CD4-positive, alpha-beta T cell (primary cell): ENCODE measurements at places on chromosomes 3 and 15.

DNA sequence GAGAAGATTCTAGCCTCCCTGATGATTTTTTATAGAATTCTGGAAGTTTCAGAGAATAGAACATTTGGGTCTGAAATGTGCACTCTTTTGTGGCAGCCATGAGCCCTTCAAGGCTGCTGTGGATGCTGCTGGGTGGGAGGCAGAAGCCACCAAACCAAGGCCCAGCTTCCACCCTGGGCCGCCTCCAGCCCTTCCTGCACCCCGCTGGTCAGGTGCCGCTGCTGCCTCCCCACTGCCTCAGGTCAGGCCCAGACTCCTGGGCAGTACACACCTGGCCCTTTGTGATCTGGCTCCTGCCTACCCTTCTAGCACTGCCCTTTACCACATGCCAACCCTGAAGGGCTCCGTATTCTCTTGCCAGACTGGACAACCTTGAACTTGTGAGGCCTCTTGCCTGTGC is 28.3 kb downstream of the PPCDC start:
- DNase-seq: no peak

DNA sequence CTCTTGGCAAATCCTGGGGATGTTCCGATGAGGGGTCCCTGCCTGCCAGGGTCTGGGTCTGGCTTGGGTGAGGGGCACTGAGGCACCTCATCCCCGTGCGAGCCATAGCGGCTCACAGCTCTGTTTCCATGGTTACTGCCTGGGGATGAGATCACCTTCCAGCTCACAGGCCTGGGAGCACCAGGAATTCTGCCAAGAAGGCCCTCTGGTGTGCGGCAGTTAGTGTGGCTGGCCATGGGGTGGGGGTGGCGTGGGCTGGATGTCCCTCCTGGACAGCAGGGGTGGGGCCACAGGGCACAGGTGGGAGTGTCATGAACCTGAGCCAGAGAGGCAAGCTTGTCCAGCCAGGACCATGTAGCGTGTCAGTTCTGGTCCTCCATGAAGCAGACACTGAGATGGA is 22.1 kb upstream of the PRR23E start:
- no peak for DNase-seq

- no peak for DNase-seq
These were observed 221.8 kb downstream of the TPRG1 start for GRCh38 chr3:189393598-189393997.

DNA sequence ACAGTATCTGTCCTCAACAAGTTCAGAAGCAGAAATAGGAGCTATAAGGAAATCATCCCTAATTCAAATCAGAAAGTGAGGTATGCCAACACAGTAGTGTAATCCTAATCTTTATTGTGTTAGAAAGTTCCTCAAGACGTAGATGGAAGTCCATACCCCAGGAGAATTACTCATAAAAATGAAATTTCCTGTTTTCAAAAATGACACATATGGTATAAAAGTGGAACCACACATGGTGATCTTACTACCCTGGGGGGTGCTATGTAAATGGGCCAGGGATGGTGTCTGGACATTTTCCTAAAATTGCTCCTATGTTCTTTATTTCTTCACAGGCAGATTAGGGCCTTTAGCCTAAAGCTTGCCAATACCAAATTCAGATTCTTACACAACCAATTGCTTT is 204.1 kb downstream of the ARRDC4 start:
- no peak for DNase-seq

DNA sequence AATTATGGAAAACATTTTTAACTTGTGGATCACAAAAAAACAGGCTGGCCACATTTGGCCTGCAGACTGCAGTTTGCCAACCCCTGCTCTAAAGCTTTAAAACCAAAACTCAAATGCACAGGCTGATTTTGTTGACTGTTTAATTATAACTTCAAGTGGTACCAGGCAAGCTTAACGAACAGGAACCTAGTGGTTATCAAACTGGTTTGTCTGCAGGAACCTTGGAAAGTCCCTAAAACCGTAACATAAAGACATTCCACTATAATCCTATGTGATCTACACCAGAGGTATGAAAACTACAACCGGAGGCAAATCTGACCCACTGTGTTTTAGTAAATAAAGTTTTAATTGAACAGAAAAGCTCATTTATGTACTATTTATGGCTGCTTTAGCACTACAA is 52.4 kb downstream of the TBL1XR1 start:
- no peak for DNase-seq

GRCh38 chr3:26799679-26800317 is 177.2 kb downstream of the LRRC3B start:
- no peak for DNase-seq

GRCh38 chr3:10119376-10119775 is 3.9 kb downstream of the BRK1 start:
- DNase-seq: no peak

DNA sequence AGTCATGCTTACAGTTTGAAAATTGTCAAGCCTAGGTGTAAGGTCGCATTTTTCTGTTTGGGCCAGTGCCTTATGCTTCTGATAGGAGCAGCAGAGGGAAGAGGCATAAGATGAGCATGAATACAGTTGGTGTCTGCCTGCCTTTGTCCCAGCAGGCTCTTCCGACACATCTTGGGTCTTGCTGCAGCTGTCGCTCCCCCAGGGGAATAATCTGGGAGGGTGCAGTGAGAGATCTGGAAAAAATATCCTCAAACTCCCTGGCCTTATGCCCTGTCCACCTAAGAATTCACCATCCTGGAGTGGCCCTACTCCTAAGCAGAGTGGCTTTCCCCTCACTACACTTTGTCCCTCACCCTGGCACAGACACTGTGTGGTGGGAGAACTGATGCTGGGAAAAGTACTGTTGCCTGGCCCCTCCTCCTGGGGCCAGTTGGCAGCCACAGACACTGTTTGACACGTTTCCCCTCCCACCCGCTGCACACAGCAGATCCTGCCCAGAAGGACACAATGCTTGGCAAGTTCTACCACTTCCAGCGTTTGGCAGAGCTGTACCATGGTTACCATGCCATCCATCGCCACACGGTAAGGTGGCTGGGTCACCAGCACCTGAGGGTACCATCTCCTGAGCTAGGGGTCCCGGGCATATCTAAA is 21.1 kb upstream of the RHO start:
- no peak for DNase-seq

DNA sequence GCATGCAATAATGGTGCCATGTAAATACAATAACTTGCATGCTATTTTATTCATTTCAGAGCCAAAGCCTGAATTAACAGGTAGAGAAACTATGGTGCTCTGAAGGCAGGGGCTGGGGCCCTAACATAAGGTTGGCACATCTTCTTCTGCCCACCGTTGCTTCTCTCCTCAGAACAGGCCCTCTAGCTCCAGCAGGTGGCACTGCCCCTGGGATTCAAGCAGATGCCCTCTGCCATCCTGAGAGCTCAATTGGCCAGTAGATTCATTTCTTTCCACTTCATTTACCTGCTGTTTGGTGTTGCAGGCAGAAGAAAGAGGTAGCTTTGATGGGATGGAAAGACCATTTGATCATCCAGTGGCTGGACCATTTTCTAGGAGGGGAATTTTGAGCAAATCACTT is 130.5 kb downstream of the FOXB1 start:
- no peak for DNase-seq

DNA sequence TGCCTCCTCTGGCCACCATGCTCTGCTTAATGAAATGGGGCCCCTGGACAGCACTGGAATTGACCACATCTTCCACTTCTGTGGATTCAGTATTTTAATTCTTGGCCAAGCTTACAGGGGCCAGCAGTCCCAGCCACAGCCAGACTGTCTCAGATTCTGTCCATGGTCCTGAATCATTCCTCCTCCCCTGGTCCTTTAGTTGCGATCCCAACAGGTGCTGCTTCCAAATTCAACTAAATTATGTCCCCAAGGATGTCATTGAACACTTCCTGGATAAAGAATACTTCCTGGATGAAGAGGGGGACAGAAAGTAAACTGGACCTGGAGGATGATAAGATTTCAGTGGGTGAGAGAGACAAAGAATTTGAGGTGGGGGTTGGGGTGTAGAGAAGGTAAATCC is 111.1 kb upstream of the FOXB1 start:
- no peak for DNase-seq

DNA sequence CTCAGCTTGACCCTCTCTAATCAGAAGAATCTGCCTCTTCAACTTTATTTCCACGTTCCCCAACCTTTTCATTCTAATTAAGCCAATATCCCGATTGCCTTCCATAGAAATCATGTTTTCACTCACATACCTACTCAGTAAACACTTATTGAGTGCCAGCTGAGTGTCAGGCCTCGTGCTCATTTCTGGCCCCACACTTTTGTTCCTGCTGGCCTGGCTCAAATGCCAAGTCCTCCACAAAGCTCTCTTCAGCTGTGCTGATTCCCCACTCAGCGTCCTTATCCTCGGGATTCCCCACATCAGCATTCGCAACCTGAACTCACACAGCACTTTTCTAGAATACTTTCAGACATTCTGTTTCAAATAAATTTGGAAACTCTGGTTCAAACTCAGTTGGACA is 68.9 kb downstream of the THBS1 start:
- no peak for DNase-seq

DNA sequence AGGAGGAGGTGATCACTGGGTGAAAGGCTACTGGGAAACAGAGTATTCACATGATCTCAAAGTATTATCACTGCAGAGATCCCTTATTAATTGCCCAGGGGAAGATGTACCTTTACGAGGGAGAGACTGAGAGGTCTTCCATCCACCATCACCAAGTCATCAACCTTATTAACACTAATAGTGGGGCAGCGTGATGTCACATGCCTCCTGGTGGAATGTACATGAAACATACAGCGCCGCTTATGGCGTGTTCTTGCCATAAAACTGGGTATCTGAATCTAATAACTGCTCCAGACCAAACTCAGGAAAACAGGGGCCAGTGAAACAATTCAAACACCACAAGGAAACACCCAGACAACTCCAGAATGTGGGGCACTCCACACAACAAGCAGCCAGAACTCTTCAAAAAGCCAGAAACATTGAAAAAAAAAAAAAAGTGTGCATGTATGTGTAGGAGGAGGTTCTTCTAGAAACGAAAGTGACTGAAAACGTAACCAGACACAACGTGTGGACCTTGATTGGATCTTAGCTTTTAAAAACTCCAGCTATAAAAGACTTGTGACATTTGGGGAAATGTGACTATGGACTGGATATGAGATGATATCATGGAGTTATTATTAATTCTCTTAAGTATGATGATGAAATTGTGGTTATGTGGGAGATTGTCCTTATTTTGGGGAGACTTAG is 4.6 kb downstream of the STIMATE start:
- DNase-seq: peak; percentile 68

- no peak for DNase-seq
These were observed 19.8 kb upstream of the SOX2 start for GRCh38 chr3:181691901-181692300.

DNA sequence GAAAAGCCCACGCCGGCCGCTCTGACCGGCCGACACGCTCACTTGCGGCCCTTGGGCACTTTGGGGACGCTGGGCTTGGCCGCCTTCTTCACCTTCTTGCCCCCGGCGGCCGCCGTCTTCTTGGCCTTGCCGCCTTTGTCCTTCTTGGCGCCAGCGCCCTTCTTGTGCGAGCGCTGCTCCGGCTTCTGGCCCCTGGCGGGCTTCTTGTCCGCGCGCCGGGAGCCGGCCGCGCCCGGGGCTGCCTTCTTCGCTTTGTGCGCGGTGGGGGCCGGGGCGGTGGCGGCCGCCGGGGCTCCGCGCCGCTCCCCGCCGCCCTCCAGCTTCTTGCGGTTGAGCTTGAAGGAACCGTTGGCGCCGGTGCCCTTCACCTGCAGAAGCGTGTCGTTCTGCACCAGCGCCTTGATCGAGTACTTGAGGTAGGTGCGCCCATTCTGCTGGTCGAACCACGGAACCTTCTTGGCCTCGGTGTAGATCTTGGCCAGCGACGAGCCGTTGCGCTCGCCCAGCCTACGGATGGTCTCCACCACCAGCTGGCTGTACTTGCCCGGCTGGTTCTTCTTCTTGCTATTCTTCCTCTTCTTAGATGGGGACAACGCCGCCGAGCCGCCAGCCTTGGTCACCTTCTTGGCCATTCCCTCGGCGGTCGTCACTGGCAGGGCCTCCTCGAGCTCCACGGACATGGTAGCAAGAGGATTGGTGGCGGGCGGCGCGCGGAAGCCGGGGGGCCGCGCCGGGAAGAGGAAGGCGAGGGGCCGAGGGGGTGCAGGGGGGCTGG is 36.7 kb downstream of the HMCES start:
- peak; percentile 57 for DNase-seq

GRCh38 chr15:61307474-61307873 is 78.4 kb upstream of the RORA start:
- no peak for DNase-seq

GRCh38 chr3:132405188-132405587 is 12.1 kb upstream of the DNAJC13 start:
- no peak for DNase-seq

DNA sequence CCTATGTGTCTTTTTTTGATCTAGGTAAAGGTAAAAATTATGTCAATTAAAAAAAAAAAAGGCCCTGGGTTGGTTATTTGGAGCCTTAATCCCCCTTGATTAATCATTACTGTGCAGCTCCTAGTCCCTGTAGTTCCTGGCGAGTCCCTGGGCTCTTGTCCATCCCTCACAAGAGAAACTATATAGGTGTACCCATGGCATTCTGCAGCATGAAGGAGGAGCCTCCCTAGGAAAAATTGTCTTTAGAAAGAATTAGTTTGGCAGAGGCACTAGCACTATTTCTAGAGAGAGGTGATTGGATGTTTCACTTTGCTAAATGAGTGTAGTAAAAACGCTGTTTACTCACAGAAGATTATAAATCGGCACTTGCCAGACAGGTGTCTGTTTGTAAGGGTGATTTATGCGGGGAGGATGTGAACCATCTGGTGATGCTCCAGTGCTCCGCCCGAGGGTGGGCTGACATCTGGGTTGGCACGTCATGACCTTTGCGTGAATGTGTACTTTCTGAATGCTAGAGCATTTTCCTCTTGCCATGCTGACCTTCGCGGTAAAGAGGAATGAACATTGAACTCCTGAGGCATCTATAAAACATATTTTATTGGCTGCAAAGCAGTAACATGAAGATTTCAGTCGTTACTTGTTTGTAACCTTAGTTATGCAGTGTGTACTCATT is 12.6 kb downstream of the PLCL2 start:
- DNase-seq: peak; percentile 40

GRCh38 chr15:33008284-33008995 is 186.1 kb downstream of the FMN1 start:
- DNase-seq: no peak

DNA sequence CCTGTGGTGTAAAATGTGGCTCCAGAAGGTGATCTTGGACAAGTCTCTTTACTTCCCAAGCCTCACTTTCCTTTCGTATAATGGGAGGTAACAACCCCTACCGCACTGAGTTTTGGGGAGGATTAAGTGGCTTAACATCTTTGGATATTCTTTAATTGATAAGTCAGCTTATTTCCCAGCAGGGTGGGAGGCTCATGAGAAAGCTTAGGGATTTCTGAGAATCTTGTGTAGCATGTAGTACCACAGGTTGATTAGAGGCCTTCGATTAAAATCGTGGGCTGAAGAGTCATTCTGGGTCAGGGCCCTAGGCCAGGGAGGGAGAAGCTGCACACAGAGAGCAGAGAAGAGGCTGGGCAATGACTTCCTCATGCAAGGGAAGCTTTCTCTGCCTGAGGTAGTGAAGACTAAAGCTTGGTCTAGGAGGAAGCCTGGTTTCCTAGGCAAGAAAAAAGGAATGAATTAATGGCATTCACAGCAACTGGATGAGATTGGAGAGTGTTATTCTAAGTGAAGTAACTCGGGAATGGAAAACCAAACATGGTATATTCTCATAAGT is 1.5 kb upstream of the NMNAT3 start:
- no peak for DNase-seq

GRCh38 chr3:126659915-126660886 is 5.3 kb upstream of the TXNRD3 start:
- no peak for DNase-seq

GRCh38 chr3:185233328-185233727 is 20.5 kb downstream of the EHHADH start:
- no peak for DNase-seq

GRCh38 chr3:66302288-66302687 is 81.5 kb downstream of the SLC25A26 start:
- DNase-seq: no peak
